ENCODE measurements at places on chromosomes 4 and X. TPM values are rescaled to one million over a fixed set of nuclear protein-coding genes. Genes with fewer than 3 reads are reported as not detected.

The SPANXB1 gene
- not detected for total RNA-seq

The RTL3 gene
- total RNA-seq = not detected

The ABCG2 gene
- total RNA-seq = 2.3 TPM

The DAPP1 gene
- total RNA-seq = not detected

The IL13RA2 gene
- 100 TPM for total RNA-seq

The SHROOM2 gene
- 0.75 TPM for total RNA-seq

The TLR2 gene
- total RNA-seq = 0.44 TPM

The MGARP gene
- 3.1 TPM for total RNA-seq

The ITIH6 gene
- total RNA-seq = not detected

The CSAG3 gene
- not detected for total RNA-seq

The GAGE2A gene
- not detected for total RNA-seq

The SPIN2A gene
- total RNA-seq = 0.37 TPM
